ENCODE measurements at places on chromosomes 13 and 19. TPM values are rescaled to one million over a fixed set of nuclear protein-coding genes. Genes with fewer than 3 reads are reported as not detected.

The HOMER3 gene
- 160 TPM for total RNA-seq

The CCNA1 gene
- not detected for total RNA-seq

The ZNF71 gene
- total RNA-seq = 6.9 TPM

The NLRP11 gene
- not detected for total RNA-seq

The CSNK1G2 gene
- total RNA-seq = 76.6 TPM

The GSX1 gene
- not detected for total RNA-seq

The SLC7A9 gene
- not detected for total RNA-seq

The IGFL3 gene
- 2.3 TPM for total RNA-seq

The ERICH4 gene
- total RNA-seq = not detected

The DCT gene
- not detected for total RNA-seq

The SIGLEC5 gene
- total RNA-seq = not detected

The CCDC169 gene
- total RNA-seq = 0.25 TPM

The PTGER1 gene
- not detected for total RNA-seq

The GPR12 gene
- not detected for total RNA-seq

The PCSK4 gene
- 0.92 TPM for total RNA-seq

The TMEM190 gene
- total RNA-seq = not detected

The KRTDAP gene
- total RNA-seq = 9.0 TPM

The HIPK4 gene
- total RNA-seq = 0.07 TPM

The P2RY11 gene
- 6.3 TPM for total RNA-seq

The NUFIP1 gene
- 8.4 TPM for total RNA-seq

The C19orf33 gene
- 634 TPM for total RNA-seq

The PPP1R13L gene
- total RNA-seq = 144 TPM

The GAPDHS gene
- total RNA-seq = not detected

The ELSPBP1 gene
- not detected for total RNA-seq

The KLK2 gene
- total RNA-seq = not detected

The MIA gene
- 5.6 TPM for total RNA-seq

The ZNF540 gene
- 0.27 TPM for total RNA-seq

The APOC4 gene
- total RNA-seq = not detected

The SMIM17 gene
- total RNA-seq = not detected

The LYPD3 gene
- total RNA-seq = 16.3 TPM

The USF2 gene
- total RNA-seq = 59.6 TPM

The CDC16 gene
- total RNA-seq = 59.3 TPM

The LRRC25 gene
- not detected for total RNA-seq

The CCDC70 gene
- not detected for total RNA-seq

The ZNF444 gene
- total RNA-seq = 10.8 TPM

The RNF17 gene
- total RNA-seq = not detected

The ZNF296 gene
- 2.5 TPM for total RNA-seq

The ZNF418 gene
- 6.2 TPM for total RNA-seq

The ISOC2 gene
- total RNA-seq = 58.2 TPM

The ATP4A gene
- total RNA-seq = not detected

The ZNF829 gene
- 4.1 TPM for total RNA-seq

The C3 gene
- total RNA-seq = 3.4 TPM

The CPAMD8 gene
- total RNA-seq = 0.17 TPM

The GPR180 gene
- total RNA-seq = 17.0 TPM
